ENCODE measurements at places on chromosomes 5 and 9. TPM values are rescaled to one million over a fixed set of nuclear protein-coding genes. Genes with fewer than 3 reads are reported as not detected.

Gene HMCN2
- total RNA-seq, result 0.11 TPM

Gene DMRT3
- not detected for total RNA-seq

Gene GTF3C5
- total RNA-seq, result 35.7 TPM

Gene C9
- 0.54 TPM for total RNA-seq

Measured in articular chondrocyte of knee joint (primary cell).